ENCODE measurements at places on chromosomes 6 and 20. TPM values are rescaled to one million over a fixed set of nuclear protein-coding genes. Genes with fewer than 3 reads are reported as not detected.

DNA sequence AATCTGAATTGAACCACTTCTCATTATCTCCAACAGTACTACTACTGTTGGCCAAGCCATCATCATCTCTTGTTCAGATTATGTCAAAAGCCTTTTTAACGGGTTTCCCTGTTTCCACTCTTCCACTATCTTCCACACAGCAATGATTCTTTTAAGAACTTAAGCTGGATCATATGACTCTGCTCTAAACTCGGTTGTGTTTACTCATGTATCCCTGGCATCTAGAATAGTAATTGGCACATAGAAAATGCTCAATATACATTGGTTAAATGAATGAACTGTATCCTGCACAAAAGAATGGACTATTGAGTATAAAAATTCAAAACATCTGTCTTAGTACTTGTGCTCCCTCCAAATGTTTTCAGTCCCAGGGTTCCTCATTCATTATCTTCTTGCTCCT, 2.8 kb upstream of the COX7A2 start:
- no peak for DNase-seq

GRCh38 chr20:45589725-45590124, 10.6 kb upstream of the WFDC8 start:
- DNase-seq = peak; percentile 7

DNA sequence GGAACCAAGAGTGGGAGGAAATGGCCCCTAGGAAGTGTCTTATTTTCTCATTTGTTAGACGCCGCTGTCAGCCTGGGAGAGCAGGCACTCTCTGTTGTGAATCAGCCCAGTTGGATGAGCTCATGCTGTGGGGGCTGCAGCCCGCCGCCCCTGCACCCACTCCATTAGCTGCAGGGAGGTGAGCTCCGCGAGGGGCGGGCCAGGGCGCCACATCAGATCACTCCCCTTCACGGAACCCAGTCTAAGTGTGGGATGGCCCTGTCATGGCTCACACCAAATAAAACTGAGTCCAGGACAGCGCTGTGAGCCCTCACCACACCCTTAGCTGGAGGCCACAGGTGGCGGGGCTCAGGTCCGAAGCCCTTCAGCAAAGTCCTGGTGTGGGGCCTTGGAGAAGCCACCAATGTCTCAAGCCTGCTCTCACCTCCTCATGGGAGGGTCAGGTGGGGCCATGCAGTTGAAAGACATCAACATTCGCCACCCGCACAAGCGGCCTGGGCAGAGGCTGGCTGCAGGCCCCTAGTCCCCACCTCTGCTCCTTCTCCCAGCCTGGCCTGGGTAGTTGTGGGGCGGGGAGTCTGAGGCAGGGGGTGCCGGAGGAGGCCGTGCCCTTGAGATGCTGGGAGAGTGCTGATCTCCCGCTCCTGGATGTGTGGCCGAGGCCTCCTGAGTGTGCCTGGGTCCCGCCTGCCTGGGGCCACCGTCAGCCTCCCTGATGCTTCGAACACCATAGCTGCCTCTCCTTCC, 66.2 kb upstream of the SLCO4A1 start:
- DNase-seq = no peak

DNA sequence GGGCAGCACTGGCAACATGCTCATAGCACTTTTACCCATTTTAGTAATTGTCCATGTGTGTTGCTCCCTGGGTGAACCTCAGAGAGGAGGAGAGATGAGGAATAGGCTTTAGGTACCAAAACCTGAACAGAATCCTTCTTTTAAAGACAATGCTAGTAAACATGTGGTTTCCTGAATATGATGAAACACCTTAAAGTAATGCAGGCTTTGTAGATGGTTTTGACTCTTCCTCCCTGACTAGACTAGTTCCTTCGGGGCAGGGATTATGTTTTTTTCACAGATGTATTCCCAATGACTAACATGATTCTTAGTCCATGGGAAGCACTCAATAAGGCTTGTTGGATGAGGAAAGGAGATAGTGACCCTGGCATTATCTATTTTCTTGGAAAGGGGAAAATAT, 367.6 kb upstream of the JAG1 start:
- peak; percentile 2 for DNase-seq

DNA sequence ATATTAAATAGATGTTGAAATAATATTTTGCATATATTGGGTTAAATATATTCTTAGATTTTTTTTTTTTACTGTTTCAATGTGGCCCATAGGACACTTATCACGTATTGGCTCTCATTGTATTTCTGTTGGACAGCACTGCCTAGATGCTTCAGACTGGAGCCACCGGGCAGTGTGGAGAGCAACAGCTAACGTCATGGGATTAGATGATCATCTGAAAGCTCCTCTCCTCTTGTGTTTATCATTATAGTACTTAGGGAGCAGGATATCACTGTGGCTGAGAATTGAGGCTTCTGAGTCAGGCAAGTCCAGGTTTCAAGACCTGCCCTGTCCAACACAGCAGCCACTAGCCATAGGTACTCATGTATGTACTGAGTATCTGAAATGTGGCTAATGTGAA, 87.4 kb downstream of the ZHX3 start:
- DNase-seq = no peak

DNA sequence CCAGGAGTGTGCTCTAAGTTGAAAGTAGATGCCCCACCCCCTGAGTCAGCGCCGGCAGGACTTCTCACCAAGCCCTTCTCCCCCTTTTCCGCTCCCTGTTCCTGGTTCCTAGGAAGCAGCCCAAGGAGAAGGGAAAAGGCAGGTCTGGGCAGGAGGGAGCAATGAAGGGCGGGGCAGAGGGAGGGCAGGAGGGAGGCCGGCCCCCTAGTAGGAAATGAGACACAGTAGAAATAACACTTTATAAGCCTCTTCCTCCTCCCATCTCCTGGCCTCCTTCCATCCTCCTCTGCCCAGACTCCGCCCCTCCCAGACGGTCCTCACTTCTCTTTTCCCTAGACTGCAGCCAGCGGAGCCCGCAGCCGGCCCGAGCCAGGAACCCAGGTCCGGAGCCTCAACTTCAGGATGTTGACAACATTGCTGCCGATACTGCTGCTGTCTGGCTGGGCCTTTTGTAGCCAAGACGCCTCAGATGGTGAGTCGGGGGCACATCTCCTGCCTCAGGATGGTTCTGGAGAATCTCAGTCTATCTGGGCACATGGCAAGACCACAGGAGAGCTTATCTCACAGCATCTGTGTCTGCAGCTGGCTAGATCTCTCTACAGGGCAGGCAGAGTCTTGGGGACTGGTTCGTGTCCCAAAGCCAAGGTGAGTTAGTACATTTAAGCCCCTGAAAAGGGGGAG, at the start of gene PROCR:
Gene PROCR (plus strand): TSS at position 320 of the 681 bp plus-strand sequence. CDS start 83 bp downstream, at position 403.
- peak; percentile 93 for DNase-seq

- DNase-seq = no peak
Measured at GRCh38 chr6:97077380-97077779, 152.9 kb downstream of the KLHL32 start.

Gene SLC32A1
- not detected for total RNA-seq

Gene MAS1
- total RNA-seq = under 0.01 TPM

Gene NPEPL1
- 24.5 TPM for total RNA-seq

GRCh38 chr6:13194852-13195251, 133.5 kb downstream of the TBC1D7 start:
- DNase-seq = peak; percentile 71

Gene CCDC170
- total RNA-seq = 0.82 TPM

- DNase-seq = no peak
Measured at GRCh38 chr6:6333501-6333900, 13.0 kb upstream of the F13A1 start.

- no peak for DNase-seq
Measured at GRCh38 chr6:26475823-26476729, 18.3 kb downstream of the BTN2A1 start.

Gene TLDC2
- total RNA-seq = 0.18 TPM

- no peak for DNase-seq
Measured at GRCh38 chr6:150409576-150410066, 40.8 kb downstream of the IYD start.

GRCh38 chr6:44051515-44051914, 75.7 kb downstream of the MRPL14 start:
- peak; percentile 84 for DNase-seq

Gene CYP24A1
- 0.98 TPM for total RNA-seq

- DNase-seq = no peak
Measured at GRCh38 chr6:127972815-127973214, 72.0 kb upstream of the THEMIS start.

DNA sequence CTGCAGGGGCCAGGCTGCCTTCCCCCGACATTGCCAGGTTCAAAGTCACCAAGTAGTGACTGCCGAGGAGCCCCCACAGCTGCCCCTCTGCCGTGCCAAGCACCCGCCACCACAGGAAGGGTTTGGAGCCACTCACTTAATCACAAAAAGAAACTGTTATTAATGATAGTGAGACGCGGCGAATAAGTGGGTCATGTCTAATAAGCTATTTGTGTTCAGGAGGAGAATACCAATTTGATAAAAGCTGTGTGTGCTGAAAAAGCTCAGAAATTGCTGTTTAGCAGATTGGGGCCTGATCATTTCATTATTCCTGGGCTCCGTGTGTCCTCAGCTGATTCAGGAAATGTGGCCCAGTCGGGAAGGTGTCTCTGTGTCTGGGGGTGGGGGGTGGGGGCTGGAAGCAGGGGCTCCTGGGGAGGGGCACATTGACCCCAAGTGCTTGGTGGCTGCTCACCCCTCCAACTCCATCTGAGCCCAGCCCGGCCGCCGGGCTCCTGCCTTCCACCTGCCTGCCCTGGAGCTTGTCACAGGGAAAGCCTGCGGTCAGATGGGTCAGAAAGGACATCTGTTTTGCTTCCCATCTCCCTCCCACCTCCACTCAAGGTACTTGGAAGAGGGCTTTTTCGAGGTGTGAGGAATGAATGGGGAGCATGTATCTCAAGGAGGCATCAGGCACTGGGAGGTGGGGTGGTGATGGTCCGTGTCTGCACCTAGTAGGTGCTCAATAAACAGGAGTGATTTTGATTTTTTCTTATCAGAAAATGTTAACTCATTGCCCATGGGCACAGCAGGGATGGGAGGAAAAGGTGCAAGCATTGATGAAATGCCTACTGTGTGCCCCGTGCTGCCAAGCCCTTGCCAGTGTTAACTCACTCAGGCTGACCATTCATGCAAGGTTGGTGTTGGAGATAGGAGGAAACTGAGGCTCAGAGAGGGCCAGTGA, 3.0 kb downstream of the VSTM2L start:
- DNase-seq = no peak

DNA sequence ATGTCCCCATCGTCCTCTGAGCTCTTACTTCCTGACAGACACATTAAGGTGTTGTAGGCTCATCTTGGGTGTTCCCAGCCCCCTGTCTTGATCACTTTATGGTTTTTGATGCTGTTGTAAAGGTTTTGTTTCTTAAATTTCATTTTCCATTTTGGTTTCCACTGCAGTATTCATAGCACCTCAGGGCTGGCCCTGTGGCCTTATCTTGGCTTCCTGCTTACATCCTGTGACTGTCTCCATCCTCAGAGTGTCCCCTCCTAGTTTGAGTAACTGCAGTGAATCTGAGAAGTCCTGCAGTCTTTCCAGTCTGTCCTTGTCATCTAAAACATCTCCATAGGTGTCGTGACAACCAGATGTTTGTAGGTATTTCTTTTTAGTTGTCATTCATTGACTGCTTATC, 50.9 kb downstream of the JARID2 start:
- no peak for DNase-seq
